ENCODE measurements at places on chromosomes 4 and X.

- no peak for DNase-seq
Observed at GRCh38 chrX:31057291-31057690, 14.6 kb downstream of the FTHL17 start.

- no peak for DNase-seq
Observed at GRCh38 chr4:41058426-41058825, 155.9 kb downstream of the APBB2 start.

GRCh38 chr4:176721459-176721858 is 71.3 kb downstream of the VEGFC start:
- no peak for DNase-seq

DNA sequence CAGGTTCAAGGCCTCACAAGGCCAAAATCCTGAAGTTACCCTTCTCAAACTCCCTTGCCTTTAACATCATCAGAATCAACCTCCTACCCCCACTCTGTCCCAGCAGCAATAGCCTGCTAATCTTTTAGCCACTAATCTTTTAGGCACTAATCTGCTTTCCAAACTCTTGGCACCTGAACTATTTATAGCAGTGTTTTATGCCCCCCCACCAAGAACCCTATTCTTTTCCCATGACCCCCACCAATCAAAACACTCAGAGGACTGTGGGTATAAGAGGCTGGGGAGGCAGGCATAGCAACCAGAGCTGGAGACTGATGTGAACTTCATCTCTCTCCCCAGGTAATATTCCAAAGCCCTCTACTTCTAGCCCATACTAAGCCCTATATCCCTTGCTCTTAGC is at the start of gene ARR3:
ARR3 (plus strand) TSS at position 301 of the 400 bp plus-strand sequence. CDS start 1,052 bp downstream, outside the sequence.
- no peak for DNase-seq

DNA sequence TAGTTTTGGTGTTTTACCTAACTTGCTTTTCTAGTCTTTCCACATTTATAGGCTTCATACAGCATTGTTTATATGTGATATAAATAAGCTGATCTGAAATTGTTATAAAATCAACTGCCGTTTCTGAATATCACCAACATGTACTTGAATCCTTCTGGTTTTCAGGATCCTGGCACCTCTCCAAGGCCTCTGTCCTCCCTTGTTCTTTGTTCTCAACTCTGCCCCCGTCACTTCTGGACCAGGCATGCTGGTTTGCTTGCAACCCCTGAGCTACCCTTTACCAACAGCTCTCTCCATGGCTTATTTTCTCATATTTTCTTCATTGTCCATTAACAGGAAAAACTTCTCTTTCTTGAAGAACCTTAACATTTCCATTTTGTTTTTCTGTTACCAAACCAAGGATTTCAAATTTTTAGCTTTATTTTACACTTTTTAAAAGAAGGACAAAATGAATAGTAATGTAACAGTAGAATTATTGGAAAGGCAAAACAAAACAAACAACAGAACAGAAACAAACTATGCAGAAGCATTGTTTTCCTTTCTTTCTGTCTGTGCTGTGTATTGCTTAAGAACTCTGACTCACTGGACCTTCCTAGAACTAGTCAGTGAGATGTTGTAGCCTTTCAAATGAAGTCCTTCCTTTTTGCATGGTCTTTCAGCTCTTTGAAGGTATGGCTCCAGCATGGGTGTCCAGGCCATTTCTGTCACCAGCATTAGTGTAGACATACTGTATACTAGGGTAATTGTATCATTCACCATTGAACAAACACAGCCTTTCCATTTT is 44.8 kb downstream of the BANK1 start:
- DNase-seq = no peak

DNA sequence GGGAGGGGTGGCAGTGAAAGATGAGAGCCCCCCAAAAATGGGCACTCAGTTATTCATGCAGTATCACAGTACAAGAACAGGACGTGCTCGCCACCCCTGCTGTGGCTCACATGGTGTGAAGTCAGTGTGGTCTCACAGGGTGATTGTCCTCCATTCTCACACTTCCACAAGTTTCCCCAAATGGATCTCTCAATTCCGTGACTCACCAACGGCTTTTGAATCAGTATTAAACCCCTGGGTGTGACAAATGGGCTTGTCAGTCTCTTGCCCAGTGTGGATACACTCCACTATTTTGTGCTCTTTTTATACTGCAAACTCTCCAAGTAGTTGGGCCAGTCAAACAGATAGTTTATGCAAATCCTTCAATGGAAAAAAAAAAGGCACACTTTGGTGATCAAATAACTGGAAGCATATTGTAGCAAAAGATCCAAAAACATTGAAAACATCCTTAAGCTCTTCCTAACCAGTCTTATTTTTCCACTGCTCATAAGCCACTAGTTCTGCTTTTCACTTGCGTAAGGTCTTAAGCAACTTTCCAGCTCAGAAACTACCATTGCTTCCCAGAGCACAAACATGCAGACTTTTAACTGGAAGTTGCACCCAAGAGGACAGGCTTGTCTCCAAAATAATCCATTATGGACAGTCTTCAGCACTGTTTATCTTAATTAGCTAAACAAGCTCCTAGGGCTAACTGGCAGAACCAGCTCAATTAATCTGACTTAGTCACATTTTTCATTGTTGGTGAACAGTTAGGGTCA is 365.7 kb downstream of the PPP3CA start:
- DNase-seq = no peak

DNA sequence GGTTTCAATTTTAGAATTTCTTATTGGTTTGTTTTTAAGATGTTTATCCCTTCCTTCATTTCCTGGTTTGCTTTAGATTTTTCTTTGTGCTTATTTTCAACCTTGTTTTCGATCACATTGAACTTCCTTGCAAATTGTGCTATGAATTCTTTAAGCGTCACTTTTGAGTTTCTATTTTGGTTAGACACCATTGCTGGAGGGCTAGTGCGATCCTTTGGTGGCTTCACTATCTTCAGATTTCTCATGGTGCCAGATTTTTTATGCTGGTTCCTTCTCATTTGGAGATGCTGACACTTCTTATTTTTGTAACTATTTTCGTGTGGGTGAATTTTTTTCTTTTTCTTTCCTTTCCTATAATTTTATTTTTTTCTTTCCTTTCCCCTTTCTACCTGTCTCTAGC is 227.2 kb upstream of the HDX start:
- no peak for DNase-seq

DNA sequence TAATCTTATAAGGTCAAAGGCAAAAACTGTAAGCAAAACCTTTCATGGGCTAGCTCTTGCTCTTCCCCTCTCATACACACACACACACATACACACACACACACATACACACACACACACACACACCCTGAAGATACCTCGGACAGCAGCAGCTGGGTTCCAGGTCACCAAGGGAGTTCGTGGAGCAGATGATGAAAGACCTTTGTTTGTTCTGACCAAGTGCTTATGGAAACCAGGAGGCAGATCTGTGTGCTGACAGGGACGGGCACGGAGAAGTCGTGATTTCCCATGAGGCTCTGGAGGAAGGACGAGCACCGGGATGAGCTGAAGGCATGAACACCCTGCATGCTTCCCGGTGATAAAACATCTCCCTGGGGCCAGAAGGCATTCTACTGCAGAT is 35.4 kb upstream of the CRMP1 start:
- no peak for DNase-seq

- no peak for DNase-seq
Observed at GRCh38 chr4:180160195-180160983, 2082.8 kb upstream of the TENM3 start.

DNA sequence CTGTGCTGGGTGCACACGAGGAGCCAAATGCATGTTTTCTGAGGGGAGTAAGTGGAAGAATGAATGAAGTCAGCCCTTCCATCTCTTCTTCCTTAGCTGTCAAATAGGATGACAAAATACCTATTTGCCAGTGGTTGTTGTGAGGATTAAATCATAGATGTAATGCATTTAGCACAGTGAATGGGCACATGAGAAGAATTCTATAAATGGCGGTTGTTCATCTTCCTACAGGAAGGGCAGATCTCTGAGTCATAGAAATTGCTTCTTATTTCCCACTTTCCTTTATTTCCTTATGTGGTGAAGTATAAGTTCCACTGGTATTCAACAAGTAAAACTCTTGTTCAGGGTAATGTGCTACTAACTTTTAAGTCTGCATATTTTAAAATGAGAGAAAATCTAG is 83.1 kb downstream of the SORBS2 start:
- no peak for DNase-seq

DNA sequence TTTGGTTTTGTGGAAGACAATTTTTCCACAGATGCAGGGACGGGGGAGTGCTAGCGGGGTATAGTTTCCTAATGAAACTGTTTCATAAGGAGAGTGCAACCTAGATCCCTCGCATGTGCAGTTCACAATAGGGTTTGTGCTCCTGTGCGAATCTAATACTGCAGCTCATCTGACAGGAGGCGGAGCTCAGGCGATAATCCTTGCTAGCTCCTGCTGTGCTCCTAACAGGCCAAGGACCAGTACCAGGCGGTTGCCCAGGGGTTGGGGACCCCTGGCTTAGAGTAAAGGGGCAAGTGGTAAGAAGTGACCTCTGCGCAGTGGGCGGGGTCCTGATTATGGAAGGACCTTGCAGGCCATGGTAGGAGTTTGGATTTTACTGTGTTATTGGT is 3.8 kb downstream of the SCML1 start:
- no peak for DNase-seq

- no peak for DNase-seq
Observed at GRCh38 chr4:89212666-89213381, 94.8 kb downstream of the GPRIN3 start.

DNA sequence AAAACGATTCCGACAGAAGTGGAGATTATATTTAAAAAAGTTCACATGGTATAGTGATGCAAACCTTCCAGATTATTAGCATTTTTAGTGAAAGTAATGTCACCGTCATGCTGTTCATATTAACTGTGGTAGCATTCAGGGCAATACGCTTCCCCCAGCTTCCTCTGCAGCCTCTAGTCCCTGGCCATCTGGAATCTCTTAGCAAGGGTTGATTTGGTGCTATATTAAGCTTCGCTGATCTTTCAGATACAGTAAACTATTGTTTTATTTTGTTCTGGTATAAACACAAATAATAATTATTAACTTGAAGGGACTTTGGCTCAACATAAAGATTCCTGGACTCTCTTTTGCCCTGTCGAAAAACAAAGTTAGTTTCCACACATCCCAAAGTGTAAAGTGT is 1080.5 kb upstream of the TENM3 start:
- no peak for DNase-seq

- DNase-seq = no peak
Observed at GRCh38 chr4:110515676-110516075, 39.7 kb downstream of the ENPEP start.

GRCh38 chr4:57110640-57111511 is 691 bp upstream of the IGFBP7 start:
- DNase-seq = no peak

DNA sequence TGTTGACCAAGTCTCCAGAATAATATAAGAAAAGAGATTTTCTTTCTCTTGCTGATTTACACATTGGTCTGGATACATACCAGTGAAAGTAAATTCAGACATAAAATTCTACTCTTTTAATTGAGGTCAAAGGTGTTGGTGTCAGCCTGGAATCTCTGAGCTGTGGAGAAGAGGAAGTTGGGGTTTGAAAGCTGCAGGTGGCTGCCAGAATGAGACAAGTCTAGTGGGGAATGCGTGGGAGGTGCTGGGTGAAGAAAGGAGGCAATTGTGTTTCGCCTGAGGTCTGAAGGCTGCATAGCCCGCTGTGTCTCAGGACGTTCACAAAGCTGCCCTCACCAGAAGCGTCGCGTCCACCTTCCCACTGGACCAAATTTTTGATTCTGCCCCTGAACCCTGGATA is 31.2 kb downstream of the PHEX start:
- no peak for DNase-seq

DNA sequence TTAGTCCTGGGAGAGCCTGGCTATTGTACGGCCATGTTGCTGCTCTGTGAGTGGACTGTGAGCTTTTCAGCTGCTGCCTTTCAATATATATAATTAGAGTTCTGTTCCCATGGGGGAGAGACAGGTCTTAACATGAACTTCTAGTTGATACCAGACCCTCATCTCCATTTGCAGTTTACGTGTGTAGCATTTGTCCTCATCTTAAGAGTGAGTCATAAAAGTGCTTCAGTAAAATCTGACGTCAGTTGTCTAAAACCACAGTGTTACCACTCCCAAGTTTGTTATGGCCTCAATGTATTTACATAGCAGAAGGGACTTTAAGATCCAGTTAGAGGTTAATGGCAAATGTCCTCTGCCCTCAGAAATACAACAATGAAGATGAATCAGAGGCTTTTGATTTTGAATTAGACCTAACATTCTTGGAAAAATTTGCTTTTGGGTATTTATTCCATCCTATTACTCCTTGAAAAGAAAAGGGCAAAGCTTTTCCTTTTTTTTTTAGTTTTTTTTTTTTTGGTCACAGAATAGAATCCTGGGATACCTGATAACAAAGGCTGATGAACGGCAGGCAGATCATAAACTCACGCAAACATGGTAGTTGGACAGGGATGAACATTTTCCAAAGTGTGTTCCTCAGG is 38.6 kb downstream of the PHOX2B start:
- no peak for DNase-seq

DNA sequence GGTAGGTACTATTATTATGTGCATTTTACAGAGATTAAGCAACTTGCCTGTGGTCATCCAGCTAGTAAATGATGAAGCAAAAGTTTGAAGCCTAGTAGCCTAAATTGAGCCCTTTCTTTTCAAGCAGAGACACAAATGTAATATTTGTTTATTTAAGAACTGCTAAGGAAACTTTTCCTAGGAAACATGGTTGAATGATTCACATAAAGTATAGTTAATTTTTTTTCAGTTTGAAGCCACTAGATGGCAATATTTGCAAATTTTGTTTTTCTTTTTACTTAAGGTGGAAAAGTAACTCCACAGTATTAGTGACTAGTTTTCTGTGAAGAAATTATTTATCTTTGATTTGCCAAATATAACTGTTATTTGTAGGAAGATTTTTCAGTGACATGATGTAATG is 52.8 kb upstream of the ANKRD17 start:
- DNase-seq = no peak

DNA sequence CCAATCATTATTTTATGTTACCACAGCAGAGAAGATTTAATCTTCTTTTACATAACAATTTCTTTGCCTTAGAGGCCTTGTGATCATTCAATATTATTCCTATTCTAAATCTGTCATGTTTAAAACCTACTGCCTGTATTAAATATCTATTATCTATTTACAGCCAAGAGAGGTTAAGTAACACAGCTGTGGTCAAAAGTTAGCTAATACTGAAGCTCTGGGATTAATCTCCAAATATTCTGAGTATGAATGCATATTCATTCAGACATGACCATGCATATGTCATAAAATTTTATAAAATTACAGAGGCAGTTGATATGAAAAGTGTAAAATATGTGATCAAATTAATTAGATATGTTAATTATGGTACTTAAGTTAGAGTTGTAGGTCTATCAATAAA is 187.9 kb upstream of the MAB21L2 start:
- no peak for DNase-seq

DNA sequence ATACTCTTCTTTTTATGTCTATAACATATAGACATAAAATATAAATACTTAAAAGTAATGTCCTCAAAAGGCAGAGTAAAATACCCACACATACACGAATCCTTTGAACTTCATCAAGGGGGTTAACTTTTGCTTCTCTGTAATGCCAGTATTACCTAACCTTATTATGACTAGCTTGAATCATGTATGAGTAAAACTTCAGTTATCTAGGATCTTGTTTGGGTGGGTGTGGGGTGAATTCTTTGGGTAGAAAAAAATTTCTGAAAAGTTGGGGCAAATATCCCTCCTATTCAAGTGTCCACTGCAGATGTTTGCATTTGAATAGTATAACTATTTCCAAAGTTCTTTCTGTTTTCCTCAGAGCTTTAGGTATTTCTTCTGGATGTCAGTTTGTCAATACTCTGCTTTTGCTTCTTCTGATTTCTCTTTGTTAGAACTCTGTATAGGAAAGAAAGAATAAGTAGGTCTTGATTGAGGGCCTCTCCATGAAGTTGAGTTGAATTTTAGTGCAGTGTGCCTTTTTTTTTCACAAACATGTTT is 173.8 kb downstream of the ADGRL3 start:
- no peak for DNase-seq
